ENCODE measurements at places on chromosomes 12 and 14. TPM values are rescaled to one million over a fixed set of nuclear protein-coding genes. Genes with fewer than 3 reads are reported as not detected.

GRCh38 chr12:57840726-57841125 is 5.8 kb downstream of the CTDSP2 start:
- no peak overlapping the region for H3K4me3 ChIP-seq
- H3K36me3 ChIP-seq = peaks cover 4% of the 10 kb centered on the region
- H3K4me1 ChIP-seq = peaks cover 55% of the 10 kb centered on the region
- no peak overlapping the region for H3K27ac ChIP-seq
- peak; percentile 91 for DNase-seq

DNA sequence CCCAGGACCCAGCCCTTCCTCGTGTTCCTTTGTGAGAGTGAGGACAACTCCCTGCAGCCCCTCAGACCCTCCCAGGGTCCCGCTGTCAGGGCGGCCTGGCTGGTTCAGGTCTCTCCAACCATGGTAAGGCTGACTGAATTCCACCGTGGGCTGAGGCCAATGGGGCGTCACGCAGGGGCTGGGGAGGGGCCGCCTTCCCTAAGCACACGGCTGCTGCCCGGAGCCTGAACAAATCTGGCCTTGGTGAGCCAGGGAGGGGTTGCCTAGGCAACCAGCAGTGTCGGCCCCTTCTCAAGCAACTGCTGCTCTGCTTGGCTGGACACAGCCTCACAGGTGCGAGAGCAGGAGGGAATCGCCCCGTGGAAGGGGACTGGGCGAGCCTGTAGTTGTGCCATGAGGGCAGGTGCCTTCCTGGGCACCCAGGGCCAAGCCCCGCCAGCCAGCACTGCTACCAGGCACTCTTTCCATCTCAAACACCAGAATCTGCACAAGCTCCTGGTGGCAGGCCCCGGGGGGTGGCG is 37.0 kb upstream of the GALNT9 start:
- no peak for DNase-seq
- H3K27ac ChIP-seq = no peak overlapping the region
- no peaks in the 10 kb centered on the region for H3K4me1 ChIP-seq
- H3K4me3 ChIP-seq = no peak overlapping the region
- no peaks in the 10 kb centered on the region for H3K27me3 ChIP-seq

The CD69 gene
- not detected for total RNA-seq

The PIWIL1 gene
- total RNA-seq = not detected

GRCh38 chr12:104448451-104448850 is 8.3 kb upstream of the CHST11 start:
- no peak for DNase-seq
- H3K4me1 ChIP-seq = no peaks in the 10 kb centered on the region
- no peak overlapping the region for H3K4me3 ChIP-seq
- H3K36me3 ChIP-seq = no peaks in the 10 kb centered on the region
- no peaks in the 10 kb centered on the region for H3K27me3 ChIP-seq

Measured in SJCRH30 (cell line).